Mammary epithelial cell (primary cell): ENCODE measurements at places on chromosomes 7 and 10.

- peak; percentile 74 for DNase-seq
Measured at GRCh38 chr7:99473315-99473596, 566 bp downstream of the ZNF789 start.

- no peak for DNase-seq
Measured at GRCh38 chr7:155336812-155337602, 39.3 kb downstream of the INSIG1 start.

DNA sequence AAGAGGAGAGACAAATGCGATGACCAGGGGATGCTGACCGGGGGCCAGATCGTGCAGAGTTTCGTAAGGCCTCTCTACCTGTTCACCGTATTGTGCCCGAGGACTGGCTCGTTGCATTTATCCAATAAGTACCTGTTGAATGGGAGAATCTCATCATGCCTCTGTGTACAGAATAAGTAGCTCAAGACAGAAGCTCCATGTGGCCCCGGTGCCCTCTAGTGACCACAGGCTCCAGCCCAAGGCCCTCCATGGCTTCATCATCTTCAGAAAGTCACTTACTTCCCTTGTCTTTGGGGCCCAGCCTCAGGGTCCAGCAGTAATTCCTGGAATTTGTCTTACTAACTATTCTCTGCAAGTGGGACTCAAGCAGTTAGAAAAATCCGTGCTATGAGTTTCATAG is 151.0 kb downstream of the CHN2 start:
- DNase-seq: peak; percentile 29

- DNase-seq: no peak
Measured at GRCh38 chr10:3588346-3588745, 196.7 kb downstream of the KLF6 start.

- no peak for DNase-seq
Measured at GRCh38 chr10:612696-613095, 76.8 kb downstream of the DIP2C start.

- DNase-seq: no peak
Measured at GRCh38 chr10:119370111-119370741, 162.9 kb downstream of the GRK5 start.

GRCh38 chr7:134941185-134941900 is 45.0 kb upstream of the AGBL3 start:
- DNase-seq: peak; percentile 80

GRCh38 chr7:158386866-158387545 is 200.6 kb downstream of the PTPRN2 start:
- no peak for DNase-seq

DNA sequence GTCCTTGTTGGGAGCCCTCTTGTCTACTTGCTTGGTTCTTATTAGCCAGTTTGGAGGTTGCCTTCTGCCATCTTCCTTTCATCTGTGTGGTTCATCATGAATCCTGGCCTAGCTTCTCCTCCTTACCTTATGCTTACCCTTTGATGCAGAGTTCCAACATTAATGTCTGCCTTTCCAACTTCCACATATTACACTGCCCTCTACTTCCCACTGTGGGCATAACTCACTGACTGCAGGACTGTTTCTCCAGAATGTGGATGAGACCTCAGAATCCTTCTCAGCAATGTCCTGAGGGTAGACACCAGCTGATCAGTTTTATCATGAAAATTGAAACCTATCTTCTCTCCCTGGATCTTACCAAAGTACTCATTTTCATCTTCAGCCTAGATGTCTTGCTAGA is 491.0 kb downstream of the LRMDA start:
- DNase-seq: peak; percentile 11

DNA sequence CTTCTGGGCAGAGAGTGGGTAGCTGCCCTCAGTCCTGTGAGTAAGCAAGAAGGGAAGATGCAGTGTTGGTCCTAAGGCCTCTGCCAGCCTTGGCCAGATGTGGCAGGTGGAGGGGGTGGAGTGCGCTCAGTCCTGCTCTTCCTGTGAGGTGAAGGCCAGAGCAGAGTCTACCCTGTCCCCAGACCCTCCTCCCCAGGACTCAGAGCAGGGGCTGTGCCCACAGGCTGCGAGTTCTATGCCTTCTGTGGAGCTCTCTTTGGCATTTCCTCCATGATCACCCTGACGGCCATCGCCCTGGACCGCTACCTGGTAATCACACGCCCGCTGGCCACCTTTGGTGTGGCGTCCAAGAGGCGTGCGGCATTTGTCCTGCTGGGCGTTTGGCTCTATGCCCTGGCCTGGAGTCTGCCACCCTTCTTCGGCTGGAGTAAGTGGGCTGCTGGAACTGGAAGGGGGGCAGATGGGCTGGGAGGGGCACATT is 4.0 kb downstream of the OPN4 start:
- DNase-seq: no peak

DNA sequence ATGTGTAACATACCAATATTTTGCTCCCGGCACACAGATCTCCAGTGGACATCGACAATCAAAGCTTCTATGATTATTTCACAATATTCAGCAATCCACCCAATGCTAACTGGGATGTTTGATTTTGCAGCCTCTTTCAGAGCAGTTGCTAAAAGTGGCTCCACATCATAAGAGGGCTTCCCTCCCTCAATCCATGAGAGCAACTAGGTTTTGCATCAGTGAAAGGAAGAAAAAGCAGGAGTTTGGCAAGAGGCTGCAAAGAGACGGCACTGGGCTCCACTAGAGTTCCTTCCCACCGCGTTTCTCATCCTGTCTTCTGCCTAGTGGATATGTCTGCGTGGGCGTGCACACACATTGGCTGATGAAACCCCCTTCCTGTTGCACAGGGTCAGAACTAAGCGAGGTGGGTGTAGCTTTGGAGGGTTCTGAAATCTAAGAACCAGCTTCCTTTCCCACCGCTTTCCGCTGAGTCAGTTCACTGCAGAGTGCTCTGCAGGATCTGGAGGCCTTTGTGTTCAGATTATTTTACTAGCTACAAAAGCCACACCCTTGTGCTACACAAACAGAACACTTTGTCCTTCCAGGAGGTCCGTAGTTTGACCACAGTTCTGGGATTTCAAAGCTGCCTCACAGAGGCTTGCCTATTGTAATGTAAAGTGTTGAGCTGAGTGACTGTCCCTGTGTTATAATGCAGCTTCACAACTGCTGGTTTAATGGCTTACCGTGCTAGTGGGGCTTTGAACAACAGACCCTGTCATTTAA is 28.1 kb downstream of the ARL4A start:
- DNase-seq: peak; percentile 93

DNA sequence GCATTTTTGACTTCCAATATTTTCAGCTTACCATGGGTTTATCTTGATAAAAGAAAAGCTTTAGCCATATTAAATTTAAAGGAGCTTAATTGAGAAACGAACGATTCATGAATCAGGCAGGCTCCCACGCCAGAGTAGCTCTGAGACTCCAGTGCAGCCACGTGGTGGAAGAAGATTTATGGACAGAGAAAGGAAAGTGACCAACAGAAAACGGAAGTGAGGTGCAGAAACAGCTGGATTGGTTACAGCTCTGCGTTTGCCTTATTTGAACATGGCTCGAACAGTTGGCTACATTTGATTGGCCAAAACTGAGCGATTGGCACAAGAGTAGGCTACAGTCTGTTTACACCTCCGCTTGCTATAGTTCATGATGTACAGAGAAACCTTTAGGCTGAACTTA is 395.4 kb downstream of the GATA3 start:
- DNase-seq: no peak

DNA sequence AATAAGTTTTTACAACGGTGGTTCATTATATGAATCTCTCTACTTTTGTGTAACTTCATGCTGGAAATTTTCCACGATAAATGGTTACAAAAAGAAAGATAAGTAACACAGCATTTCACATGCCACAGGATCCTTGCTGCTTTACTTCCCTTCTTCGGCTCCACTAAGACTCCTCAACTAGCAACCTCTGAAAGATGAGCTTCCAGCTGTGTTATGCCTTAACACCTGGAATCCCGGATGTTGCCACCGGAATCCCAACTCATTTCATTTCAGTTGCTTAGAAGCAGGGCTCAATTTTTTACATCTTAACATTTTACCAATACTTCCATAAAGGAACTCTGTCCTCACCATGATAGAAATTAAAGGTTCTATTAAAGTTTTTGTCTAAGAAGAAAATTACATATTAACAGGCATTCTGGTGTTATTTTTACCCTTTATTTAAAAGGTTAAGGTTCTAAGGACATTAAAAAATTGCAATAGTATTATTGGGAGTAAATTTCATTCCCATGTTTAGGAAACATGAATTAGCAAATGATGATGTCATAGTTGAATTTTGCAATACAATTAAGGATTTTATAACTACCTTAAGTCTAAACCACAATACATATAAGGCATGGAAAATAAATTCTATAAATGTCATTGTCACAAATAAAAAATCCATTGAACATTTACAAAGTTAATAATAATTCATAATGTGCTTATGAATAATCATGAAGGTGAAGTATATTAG is 57.1 kb upstream of the IL6 start:
- DNase-seq: no peak

- DNase-seq: no peak
Measured at GRCh38 chr7:28617308-28617880, 205.1 kb downstream of the CREB5 start.

- no peak for DNase-seq
Measured at GRCh38 chr7:69937097-69937496, 338.8 kb downstream of the AUTS2 start.

DNA sequence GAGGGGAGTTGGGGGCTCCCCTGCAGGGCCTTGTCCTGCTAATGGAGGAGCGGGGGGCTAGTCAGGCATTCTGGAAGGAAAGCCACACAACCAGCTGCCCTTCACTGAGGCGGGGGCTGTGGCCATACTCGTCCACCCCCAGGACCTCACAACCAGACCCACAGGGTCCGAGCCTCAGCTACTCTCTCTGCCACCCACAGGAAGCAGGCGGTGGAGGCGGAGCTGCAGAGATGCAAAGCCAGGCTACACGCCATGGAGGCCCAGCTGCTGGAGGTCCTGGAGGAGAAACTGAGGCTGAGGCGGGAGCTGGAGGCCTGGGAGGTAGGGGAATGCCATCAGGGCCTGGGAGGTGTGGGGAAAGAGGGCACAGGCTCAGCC is 3.1 kb downstream of the ABHD11 start:
- DNase-seq: no peak
